ENCODE measurements at places on chromosomes 3 and 15. TPM values are rescaled to one million over a fixed set of nuclear protein-coding genes. Genes with fewer than 3 reads are reported as not detected.

Gene GRAMD2A
- polyA plus RNA-seq: 2.5 TPM

Gene OCA2
- 2.8 TPM for polyA plus RNA-seq

Gene CIDEC
- 0.22 TPM for polyA plus RNA-seq

Gene POTEB
- not detected for polyA plus RNA-seq

Gene USP3
- polyA plus RNA-seq: 22.1 TPM

Gene RARB
- polyA plus RNA-seq: 10.5 TPM

Gene NPHP3
- 29.2 TPM for polyA plus RNA-seq

Data from forelimb muscle (tissue), 1 donor.